ENCODE measurements at places on chromosomes 2 and 18.

DNA sequence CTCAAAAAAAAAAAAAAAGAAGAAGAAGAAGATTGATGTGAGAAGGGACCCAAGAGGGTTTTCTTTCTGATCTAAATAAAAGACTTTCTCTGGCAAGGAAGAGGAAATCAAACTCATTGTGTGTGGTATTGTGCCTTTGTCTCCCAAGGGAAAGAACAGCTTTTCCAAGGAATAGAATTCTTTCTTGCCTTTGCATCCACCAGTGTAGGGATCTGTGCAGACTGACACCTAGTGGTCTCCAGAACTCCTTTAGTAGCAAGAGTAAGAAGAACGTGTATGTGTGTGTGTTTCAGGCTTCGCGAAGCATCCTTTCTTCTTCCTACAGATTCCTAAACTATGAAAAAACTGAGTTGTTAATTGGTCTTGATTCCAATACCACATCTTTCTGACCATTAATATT is 33.5 kb upstream of the CRIM1 start:
- no peak for DNase-seq

- DNase-seq = no peak
Observed at GRCh38 chr18:21316296-21316695, 74.3 kb downstream of the GREB1L start.

DNA sequence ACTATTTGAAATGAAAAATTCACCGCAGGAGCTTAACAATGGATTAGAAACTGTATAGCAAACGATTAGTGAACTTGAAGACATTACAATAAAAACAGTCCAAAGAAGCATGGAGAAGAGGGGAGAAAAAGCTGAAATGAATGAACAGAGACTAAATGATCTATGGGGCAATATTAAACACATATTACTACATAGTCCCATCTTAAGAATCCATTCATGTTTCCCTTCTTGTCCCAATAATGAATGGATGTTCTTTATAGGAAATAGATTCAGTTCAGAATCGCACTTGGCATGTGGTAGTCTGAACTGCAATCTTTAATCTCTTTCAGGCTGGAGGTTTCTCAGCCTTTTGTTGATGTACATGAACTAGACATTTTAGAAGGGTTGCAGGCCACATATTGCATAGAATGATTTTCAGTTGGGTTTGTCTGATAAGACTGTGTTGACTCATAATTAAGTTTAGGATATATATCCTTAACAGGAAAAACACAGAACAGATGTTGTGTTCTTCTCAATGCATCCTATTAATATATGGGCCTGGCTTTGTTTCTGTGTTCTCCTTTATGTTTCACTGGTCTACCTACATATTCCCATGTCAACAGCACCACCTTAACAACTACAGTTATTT is 27.9 kb downstream of the CCDC88A start:
- no peak for DNase-seq

- DNase-seq = no peak
Observed at GRCh38 chr2:44778221-44778654, 163.3 kb upstream of the SIX3 start.

- DNase-seq = no peak
Observed at GRCh38 chr2:45818591-45818990, 167.1 kb downstream of the PRKCE start.

DNA sequence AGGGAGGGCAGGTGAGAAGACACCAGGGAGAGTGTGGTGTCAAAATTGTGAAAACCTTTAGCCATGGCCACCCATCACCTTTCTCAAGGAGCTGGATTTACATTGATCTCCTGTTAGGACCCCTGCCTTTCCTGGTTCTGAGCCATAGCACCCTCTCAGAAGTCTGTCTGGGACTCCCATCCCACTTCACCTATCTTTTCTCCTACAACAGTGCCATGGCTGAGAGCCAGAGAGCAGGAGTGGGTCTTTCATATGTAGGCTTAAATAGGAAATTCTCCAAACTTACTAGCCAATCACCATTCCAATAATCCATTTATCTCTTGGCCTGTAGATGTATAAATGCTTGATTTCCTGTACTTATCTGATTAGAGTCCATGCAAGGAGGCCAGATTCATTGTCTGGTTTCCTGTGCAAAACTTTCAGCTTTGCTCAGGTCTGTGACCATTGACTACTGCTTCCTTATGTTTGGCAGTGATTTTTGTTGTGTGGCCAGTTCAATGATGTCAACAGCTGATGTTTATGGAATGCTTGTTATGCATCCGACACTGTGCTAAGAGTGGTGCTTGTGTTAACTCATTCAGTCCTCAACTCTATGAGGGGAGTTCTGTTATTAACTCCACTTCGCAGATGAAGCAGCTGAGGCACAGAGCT is 57.6 kb upstream of the IGFBP5 start:
- DNase-seq = no peak

- no peak for DNase-seq
Observed at GRCh38 chr18:3456686-3457069, 6.7 kb downstream of the TGIF1 start.

DNA sequence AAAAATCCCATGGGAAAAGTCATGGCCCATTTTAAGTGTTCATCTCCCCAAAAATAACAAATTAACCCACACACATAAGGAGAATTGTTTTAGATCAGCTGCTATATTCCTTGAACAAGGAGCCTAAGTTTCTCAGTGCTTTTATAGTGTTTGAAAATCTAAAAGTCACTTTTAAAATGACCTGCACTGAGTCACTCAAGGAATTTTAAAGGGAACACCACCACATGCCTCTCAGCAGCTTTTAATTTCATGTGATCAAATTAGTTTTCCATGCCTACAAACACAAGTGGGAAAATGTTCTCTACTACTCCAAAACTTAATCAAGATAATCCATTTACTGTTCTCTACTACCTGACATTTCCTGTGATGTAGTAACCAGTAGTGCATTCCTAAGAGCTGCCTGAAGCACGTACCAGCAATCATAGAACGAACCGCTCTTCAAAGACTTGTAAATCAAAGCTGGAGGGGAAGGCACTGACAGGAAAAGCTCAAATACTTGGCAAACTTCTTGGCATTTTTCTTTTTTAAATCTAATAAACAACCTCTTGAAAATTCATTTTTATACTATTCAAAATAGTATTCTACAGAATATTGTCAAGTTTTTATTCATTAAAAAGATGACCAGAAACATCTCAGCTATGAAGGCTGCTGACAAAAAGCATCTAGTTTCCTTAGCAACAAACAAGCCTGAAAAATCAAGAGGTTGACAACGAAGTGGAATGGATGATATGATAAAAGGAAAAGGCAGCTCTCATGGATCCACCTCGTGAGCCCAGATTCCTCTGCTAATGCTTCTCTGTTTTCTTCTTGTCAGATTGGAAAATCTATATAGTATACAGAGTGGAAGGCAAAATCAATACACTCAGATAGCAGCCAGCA is 37.2 kb downstream of the LRPPRC start:
- DNase-seq = no peak

DNA sequence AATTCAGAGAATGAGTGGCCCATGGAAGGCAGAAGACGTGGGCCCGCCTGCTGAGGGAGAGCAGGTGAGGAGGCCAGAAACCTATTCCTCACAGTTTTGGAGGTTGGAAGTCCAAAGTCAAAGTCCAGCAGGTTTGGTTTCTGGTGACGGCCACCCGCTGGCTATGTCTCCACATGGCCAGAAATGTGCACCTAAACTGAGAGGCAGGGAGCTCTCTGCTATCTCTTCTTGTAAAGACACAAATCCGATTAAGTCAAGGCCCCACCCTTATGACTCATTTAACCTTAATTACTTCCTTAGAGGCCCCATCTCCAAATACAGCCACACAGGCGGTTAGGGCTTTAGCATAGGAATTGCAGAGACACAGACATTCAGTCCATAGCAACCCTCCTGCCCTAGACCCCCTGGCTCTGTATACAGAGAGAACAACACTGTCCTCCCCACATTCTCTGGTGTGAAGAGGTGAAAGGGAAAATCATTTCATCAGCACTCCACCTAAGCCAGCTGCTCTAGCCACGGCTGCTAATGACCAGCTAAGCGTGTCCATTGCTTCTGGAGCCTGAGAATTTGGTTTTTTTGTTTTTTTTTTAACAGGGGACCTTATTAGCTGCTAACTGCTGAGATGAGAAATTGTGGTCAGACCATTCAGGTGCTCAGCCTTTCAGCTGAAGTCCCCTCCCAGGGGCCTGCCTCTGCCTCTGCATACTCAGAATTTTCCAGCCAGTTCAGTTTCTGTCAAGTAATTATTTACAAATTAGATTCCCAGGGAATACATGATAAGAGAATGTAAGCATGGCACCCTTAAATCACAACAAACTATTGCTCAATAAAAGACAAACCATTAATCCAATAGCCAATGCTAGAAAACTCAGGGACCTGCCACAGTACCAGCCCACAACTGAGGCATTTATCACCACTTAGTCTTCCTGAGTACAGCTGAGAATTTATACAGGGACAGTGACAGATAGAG is 368.7 kb upstream of the ID2 start:
- DNase-seq = peak; percentile 35

GRCh38 chr2:24570225-24570624 is 79.2 kb downstream of the NCOA1 start:
- DNase-seq = no peak

- DNase-seq = peak; percentile 68
Observed at GRCh38 chr18:58565021-58565420, 63.9 kb downstream of the ALPK2 start.

DNA sequence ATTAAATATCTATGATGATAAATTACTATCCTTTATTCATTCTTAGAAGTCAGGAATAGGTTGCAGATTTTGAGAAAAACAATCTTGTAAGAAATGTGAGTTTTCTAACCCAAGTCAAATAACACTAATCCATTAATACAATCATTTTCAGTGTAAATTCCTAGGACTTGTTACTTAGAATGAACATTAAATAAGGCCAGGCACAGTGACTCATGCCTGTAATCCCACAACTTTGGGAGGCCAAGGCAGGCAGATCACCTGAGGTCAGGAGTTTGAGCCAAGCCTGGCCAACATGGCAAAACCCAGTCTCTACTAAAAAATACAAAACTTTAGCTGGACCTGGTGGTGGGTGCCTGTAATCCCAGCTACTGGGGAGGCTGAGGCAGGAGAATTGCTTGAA is 45.8 kb upstream of the CDKL4 start:
- DNase-seq = no peak

- no peak for DNase-seq
Observed at GRCh38 chr2:168748461-168748860, 54.0 kb upstream of the NOSTRIN start.
